Stimulated activated CD8-positive, alpha-beta memory T cell treated with anti-CD3 and anti-CD28 coated beads, Interleukin-2, amount 100 ng/mL, for 1 hour (primary cell): ENCODE measurements at places on chromosomes 7 and 10.
A peak's percentile ranks its signal among the peaks of the same experiment; 100 is the strongest.

- DNase-seq, result no peak
Measured at GRCh38 chr10:103204353-103205255, 11.5 kb upstream of the NT5C2 start.

- DNase-seq, result no peak
Measured at GRCh38 chr10:61842755-61843497, 58.6 kb upstream of the ARID5B start.

GRCh38 chr10:8418631-8419030, 364.1 kb downstream of the GATA3 start:
- DNase-seq, result no peak

- peak; percentile 46 for DNase-seq
Measured at GRCh38 chr10:72248468-72249151, 25.1 kb upstream of the DDIT4 start.

GRCh38 chr10:70940834-70941568, 52.6 kb upstream of the PCBD1 start:
- DNase-seq, result no peak

GRCh38 chr7:72403458-72404076, 8.6 kb downstream of the CALN1 start:
- no peak for DNase-seq

- DNase-seq, result no peak
Measured at GRCh38 chr7:36317276-36317675, 72.4 kb upstream of the ANLN start.

GRCh38 chr10:84012831-84013458, 126.4 kb upstream of the GHITM start:
- no peak for DNase-seq

GRCh38 chr10:73756183-73756582, 12.0 kb downstream of the SEC24C start:
- DNase-seq, result no peak

GRCh38 chr7:127287133-127287532, 34.4 kb upstream of the GRM8 start:
- no peak for DNase-seq

DNA sequence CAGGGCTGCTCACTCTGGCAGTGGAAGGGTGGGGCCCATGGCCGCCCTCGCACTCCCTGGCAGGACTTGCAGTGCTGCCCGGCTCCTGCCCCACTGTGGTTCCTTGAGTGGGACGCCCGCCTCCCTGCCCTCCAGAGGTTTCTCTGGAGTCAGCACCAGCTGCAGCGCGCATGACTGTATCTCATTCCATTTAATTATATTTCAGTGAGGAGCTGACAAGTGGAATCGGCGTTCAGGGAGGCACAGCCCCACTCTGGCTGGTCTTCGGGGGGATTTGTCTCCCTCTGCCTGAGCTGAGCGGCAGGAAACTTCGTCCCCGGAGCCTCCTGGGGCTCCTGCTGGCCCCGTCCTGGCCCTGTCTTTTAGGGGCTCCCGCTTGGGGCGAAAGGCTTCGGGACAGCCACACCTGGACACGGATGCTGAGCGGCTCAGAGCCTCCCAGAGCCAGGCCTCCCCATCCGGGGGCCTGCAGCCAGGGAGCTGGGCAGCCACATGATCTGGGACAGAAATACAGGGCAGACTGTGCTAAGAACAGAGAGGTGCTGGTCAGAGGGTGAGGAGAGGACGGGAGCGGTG, 75.3 kb upstream of the NKX6-2 start:
- DNase-seq, result no peak

- DNase-seq, result no peak
Measured at GRCh38 chr7:366161-366803, 76.3 kb downstream of the FOXL3 start.

GRCh38 chr7:57177856-57178767, 45.9 kb upstream of the ZNF479 start:
- no peak for DNase-seq

GRCh38 chr10:71218046-71218650, 5.8 kb downstream of the UNC5B start:
- no peak for DNase-seq

DNA sequence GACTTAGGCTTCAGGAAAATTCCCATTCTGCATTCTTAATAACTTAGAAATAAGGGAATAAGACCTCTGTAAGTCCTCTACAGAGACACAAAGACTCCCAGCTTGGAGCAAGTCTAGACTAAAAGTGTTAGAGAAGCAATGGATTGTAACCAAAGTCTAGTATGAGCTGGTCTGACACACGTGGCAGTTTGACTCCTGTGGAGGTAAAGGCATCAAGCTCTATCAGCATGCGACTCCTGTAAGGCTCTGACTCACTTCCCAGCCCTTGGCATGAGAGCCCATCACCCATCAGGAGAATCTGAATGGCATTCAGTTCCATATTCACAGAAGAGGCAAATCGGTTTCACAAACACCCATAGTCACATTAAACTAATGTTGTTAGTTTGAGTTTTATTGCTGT, 4.4 kb upstream of the VSTM4 start:
- no peak for DNase-seq

GRCh38 chr10:57621466-57621865, 646.2 kb downstream of the IPMK start:
- DNase-seq, result no peak

DNA sequence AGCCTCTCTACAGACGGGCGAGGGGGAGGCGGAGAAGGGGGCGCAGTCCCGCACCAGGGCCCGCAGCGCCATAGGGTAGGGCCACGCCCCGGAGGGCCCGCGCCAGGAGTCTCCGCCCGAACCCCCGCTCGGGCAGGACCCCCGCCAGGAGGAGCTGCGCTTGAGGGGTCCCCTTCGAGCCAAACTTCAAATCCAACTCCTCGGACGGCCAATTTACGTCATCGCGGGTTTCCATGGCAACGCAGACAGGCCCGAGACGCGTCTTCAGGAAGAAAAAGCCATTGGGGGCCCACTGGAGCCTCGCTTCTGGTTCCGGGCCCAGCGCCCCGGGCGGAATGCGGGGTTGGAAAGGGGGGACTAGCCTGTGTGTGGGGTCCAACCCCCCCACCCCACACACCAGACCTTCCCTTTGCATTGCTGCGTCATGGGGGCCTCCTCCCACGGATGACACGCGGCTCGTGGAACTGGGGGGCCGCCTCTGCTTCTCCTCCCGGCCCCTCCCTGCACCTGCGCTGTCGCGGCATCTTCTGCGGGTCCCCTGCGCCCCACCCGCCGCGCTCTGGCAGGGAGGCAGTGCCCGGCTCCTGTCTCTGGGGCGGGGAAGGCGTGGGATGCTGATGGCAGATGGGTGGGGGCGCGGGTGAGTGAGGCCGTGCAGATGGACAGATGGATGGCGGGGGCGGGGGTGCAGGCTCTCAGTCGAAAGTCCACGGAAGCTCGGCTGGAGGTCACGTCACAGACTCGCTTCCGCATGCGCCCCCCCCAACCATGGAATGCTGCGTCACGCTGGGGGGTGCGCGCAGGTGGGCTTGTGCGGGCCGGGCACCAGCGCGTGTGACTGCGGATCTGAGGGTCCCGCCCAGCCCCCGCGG, 1.2 kb downstream of the CALY start:
- peak; percentile 66 for DNase-seq

DNA sequence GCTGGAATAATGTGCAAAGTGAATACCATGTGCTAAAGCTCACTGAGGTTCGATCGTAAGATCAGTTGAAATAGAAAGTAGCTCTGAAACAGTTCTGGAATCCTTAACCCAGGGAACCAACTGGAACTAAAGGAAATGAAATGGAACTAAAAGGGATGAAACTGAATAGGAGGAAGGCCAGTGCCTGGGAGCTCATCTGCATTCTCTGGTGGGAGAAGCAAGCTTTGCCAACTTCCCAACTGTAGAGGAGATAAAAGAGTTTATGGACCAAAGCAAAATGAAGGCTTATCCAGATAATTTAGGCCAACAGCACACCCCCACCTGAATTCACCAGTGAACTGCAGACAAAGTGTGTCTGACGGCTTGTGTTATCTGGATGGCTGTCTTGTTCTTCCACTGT, 188.6 kb upstream of the HABP2 start:
- DNase-seq, result no peak

GRCh38 chr7:123210986-123211385, 11.2 kb upstream of the SLC13A1 start:
- DNase-seq, result no peak

DNA sequence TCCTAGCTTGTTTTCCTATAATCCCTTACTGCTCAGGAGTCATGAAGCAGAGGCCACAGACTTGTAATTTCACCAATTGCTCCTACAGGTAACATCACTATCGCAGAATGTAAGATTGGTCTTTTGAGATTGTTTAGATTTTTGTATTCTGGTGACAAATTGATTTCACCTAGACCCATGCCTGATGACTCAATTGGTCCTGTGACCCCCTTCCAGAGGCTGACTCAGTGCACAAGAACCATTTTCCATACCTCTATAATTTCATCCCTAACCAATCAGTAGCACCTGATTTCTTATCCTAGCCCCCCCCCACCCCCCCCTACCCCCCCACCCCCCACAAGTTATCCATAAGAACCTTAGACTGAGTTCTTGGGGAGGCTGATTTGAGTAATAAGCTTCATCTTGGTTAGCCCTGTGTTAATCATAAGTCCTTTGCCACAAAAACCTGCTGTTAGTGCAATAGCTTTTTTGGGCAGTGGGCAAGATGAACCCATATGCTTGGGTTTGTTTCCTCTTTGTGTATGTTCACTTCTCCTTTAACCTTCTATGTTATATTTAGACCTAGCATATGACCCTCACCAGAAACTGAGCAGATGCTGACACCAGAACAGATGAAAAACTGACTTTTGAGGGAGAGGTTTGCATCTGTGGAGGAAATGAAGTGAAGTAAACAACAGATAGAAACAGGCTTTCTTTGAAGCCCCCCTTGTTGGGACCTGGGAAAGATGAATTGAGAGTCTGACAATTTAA, 187.1 kb downstream of the KIF20B start:
- DNase-seq, result no peak

DNA sequence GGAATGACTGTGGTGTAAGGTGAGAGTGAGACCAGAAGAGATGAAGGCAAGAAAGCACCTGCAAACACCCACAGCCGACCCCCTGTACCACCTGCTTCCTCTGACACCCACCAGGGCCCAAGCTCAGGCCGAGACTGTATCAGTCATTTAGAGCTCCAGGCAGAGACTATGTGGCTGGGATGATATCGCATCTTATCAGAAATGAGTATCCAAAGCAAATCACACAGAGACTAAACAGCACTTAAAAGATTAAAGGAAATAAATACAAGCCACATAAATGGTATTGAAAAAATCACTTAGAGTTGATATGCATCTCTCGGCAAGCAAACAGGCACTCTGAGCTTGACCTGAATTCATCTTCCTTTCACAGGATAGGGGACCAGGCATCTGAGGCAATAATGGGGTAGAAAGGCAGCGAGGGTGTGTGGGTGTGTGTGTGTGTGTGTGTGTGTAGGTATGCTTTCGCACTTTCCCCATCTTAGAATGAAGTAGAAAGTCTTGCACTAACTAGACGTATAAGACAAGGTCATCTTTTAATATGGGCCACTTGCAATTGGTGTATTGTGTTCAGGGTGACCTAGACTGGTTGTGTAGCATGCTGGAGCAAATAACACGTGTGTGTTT, 665.9 kb downstream of the KCNMA1 start:
- no peak for DNase-seq

GRCh38 chr10:6024334-6024682, 37.9 kb downstream of the IL2RA start:
- DNase-seq, result no peak

GRCh38 chr10:51100221-51100620, 25.9 kb downstream of the PRKG1 start:
- DNase-seq, result no peak

GRCh38 chr10:75538144-75538543, 106.7 kb downstream of the LRMDA start:
- DNase-seq, result no peak

DNA sequence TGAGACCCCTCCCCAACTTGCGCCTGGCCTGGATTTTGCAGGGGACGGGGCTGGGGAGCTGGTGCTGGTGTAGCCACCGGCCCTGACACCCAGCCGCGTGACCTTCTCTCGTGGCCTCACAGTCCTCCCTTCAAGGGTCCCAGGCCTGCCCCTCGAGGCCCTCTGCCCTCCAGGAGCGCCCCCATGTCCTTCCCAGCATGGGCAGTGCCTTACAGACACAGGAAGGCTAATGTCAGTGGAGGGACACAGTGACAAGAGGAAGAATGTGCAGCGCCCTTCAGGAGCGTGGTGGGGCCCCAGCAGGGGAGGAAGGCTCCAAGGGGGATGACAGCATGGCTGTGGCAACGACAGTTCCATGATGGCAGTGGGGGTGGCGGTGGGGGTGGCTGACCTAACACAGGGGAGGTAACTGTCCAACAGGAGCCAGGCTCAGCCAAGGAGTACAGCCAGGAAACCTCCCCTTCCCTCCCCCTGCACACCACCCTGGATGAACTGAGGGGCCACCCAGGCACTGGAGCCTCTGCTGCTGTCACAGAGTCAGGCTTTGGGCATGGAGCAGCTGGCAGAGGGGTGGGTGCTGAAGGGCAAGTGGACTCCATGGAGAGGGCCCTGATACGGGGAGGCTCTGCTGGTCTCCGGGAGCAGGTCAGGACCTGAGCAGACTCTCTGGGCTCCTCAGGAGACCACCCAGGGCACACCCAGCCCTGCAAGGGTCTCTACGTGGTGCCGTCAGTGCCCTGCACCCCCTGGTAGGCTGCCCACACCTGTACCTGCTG, 76.0 kb upstream of the RET start:
- DNase-seq, result no peak

- no peak for DNase-seq
Measured at GRCh38 chr10:119658274-119658673, 7.1 kb downstream of the BAG3 start.

- no peak for DNase-seq
Measured at GRCh38 chr10:43377424-43377883, 6.0 kb downstream of the FXYD4 start.

DNA sequence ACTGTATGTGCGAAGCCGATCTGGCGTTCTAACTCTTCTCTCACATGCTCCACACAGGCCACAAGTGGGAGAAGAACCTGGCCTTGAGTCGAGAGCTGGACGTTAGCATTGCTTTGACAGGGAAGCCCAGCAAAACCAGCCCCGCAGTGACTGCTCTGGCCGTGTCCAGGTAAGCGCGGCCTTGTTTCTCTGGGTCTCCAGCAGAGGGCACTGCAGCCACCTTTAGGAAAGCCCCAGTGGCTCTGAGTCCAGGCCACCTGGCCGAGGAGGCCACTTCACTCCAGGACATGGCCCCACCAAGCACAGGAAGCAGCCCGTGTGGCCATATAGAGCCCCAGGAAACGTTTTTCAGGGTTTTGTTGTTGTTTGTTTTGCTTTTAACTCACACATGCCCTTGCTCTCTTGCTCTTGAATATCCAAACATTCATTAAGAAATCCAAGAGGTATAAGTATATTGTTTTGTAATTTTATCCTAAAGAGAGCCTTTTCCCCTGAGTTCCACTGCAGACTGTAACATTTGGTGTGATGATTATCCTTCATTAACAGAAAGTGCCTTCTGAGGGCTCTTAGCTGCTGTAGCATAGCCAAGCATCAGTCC, 41.8 kb upstream of the LRRC18 start:
- DNase-seq, result no peak
